ENCODE measurements at places on chromosomes 4 and X.

- no peak for DNase-seq
Measured at GRCh38 chr4:151403656-151404055, 5.3 kb upstream of the FHIP1A start.

DNA sequence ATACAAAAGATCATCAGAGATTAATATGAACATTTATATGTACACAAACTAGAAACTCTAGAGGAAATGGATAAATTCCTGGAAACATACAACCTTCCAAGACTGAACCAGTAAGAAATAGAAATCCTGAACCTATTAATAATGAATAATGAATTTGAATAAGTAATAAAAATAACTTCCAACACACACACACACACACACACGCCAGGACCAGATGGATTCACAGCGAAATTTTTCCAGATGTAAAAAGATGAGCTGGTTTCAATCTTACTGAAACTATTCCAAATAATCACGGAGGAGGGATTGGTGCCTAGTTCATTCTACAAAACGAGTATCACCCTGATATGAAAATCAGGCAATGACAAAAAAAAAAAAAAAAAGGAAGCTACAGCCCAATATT is 1095.0 kb downstream of the FAT4 start:
- no peak for DNase-seq

- no peak for DNase-seq
Measured at GRCh38 chr4:111296466-111296865, 673.6 kb upstream of the PITX2 start.

GRCh38 chr4:113845138-113845537 is 83.6 kb upstream of the CAMK2D start:
- no peak for DNase-seq

DNA sequence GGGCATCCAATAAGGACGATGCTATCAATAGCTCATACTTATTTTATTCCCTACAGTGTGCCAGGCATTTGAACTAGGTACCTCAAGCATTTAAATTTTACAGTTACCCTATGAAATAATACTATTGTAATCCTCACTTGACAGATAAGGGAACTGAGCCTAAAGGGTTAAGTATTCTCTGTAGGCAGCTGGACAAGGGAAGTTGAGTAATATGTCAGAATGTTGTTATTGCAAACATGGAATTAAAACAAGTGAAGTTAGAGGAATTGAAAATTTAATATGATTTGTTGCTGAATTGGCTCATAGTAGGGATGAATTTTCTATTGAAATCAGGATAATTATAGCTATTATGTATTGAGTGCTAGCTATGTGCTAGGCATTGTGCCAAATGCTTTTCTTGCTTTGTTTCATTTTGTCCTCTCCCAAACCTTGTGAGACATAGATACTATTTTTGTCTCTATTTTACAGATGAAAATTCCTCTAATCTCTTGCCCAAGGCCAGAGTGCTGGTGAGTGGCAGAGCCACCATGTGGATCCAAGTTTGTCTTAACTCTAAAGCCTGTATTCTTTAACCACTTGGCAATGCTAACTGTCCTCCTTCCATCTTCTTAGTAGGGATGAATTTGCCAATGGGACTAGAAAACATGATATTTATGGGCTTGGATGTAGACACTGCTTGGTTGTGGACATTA is 58.1 kb downstream of the TMEM164 start:
- no peak for DNase-seq

DNA sequence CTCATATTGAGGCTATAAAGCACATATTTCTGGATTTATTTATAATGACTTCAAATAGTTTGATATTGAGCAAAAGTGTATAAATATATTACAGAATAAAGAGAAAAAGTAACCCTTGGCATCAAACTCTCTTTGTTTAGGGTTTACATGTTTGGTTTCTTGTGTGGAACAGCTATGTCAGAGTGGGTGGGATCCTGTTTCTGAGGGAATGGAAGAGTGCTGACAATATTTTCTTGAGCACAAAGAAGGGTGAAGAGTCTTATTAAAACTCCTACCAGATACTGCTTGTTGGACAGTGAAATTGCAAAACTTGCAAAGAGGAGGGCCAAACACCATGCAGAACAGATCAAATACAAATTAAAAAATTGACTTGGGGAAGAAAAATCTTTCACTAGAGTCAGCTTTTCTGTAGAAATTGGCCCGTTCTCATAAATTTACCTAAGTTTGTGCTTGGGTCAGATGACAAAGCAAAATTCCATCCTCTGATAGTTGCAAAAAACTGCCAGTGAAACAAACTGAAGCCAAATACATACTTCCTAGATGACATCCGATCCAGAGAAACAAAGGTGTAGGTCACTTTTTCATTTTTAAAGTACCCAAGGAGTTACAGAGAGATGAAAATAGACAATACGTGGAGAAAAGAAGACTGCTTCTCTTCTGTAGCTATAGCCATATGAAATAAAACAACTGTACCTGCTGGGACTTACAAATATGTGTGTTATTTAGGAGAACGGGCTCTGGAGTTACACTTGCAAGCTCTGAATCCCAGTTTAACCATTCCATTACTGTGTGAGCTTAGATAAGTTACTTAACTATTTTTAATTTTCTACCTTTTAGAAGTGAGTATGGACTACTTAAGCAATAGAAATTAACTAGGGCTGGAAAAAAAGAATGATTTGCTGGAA is 133.3 kb downstream of the MAML3 start:
- no peak for DNase-seq

GRCh38 chr4:21744046-21744445 is 204.5 kb downstream of the KCNIP4 start:
- DNase-seq = no peak

DNA sequence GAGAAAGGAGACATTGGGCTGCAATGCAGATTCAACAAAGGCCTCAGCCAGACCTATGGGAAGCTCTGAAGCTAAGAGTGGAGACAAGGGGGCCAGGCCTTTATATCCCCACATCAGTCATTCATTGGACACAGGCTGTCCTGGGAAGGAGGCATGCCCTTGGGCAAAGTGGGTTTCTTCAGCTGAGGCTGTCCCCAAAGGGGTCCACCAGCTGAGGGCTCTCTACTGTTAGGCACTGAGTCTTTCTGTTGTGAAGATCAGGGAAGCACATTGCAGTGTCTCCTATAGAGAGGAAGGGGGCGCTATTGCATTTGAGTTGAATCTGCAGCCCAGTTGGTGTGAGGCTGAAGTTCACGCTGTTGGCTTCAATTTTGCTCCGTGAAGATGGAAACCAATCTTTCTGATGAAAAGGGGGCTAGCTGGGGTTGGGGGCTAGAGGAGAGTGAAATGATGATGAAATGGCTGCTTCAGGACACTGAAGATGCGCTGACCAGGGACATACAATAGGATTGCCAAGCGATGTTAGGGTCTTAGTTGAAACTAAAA is 48.0 kb downstream of the SLC25A5 start:
- DNase-seq = peak; percentile 61

Measured in fibroblast of skin of right quadriceps (primary cell).